Ecto neural progenitor cell (in vitro differentiated cells): ENCODE measurements at places on chromosomes 6 and 20.

- no peak for DNase-seq
These were observed 42.4 kb downstream of the HFE start for GRCh38 chr6:26129656-26130055.

DNA sequence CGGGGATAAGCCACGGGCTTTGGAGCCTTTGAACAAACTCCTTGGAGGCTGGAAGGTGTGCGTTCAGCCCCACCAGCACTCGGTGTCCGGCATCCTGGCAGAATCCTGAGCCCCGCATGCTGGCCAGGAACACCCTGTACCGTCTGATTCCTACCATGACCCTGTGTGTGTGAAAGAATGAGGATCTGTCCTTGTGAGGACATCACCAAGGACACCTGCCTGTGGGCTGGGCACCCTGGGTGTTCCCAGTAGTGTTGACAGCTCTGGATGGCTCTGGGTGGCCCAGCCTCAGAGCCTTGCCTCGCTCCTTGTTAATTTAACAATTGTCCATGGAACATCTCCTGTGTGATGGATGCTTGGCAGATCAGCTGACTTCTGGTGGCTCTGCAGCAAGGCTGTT lies 234.3 kb downstream of the QKI start:
- DNase-seq = no peak

DNA sequence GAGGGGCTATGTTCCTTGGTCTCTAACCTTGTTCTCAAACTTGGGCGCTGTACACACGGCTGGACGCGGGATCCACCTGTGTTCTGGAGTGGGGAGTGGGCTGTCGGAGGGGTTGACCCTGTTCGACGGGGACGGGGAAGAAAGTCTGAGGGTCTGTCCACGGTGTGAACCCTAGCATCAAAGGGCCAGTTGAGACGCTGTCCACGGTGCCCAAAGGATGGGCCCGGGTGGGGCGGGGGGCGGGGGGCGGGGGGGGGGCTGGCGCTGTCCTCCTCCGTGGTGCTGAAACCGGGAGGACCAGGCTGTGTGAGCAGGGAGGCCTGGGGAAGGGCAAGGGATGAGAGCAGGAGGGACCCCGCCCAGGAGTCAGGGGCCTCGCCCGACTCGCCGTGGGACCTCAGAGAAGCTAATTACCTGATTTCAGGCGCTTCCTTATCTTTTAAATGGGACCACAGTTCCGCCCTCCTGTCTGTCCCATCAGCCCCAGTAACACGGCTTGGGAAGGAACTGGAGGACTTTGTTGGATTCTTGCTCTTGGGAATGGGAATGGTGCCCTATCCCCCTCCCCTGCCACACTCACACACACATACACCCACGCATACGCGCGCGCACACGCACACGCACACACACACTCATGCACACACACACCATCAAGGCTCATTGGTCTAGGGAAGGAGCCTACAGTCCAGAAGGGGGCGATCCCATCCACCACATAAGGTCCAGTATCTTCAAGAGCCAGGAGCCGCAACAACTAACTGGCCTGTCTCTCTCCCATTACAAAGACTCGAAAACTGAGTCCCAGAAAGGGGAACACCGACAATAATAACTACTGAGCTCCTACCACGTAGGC lies 1.0 kb upstream of the VSTM2L start:
- peak; percentile 90 for DNase-seq

DNA sequence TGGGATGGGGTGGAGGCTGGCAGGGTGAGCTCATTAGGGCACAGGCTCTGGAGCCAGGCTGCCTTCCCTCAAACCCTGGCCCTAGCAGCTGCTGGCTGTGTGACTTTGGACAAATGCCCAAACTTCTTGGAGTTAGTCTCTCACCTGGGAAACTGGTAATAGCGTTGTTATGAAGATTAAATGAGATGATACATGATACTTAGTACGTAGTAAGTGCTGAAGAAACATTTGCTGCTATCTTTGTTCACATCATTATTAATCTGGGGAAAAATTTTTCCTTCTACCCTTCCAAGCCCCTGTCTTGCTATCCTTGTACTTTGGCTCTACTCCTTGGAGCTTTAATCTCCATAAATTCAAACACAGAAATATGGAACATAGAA lies 22.3 kb upstream of the PPARD start:
- DNase-seq = no peak

DNA sequence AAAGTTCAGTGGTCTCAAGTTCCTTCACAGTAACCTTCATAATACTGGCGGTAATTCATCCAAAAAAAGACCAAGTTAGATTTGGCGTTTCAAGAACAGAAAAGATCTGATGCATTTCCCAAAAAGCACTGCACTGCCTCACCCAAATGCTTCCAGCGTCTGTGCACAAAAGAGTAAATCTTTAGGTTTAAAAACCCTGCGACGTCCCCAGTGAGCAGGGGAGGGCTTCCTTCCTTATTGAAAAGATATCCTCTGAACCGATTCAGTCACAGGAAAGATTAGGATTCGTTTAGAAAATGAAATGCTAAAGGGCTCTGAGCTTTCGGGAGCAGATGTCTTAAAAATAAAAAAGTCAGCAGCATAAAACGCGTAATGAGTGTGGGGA lies 654 bp downstream of the TBC1D7 start:
- no peak for DNase-seq

GRCh38 chr6:26033941-26034354 lies 53.3 kb upstream of the HFE start:
- peak; percentile 78 for DNase-seq

DNA sequence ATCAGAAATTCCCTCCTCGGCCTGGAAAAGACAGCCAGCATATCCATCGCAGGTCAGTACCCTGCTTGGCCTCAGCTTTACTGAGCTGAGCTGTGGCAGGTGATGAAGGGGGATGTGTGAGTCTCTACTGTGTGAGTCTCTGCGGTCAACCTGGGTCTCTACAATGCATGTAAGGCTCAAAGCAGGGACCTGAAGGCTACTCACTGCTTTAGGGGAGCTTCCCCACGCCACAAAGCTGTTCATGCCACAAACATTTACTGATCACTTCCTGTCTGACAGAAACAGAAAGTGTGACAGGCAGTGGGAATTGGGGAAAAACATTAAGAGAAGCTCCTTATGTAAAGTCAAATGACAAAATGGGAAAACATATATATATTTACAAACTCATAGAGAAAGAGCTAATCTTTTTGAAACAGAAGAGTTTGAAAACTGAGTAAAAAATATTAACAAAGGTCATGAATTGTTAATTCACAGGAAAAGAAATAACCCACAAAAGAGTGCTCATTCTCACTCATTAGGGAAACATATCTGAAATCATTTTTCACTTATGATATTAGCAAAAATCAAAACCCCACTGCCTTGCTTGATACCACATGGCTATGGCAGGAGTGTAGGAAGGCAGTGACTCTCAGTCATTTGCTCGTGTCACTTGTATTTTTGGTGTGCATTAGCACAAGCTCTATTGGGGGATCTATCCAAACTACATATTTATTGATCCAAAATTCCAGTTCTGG lies 5.8 kb downstream of the BTN3A3 start:
- DNase-seq = no peak

- DNase-seq = no peak
These were observed 280.6 kb downstream of the FARS2 start for GRCh38 chr6:5541751-5542432.

- no peak for DNase-seq
These were observed 104.2 kb downstream of the AGPAT4 start for GRCh38 chr6:161169696-161170095.

- no peak for DNase-seq
These were observed 270.4 kb upstream of the RUNX2 start for GRCh38 chr6:45057711-45058110.

DNA sequence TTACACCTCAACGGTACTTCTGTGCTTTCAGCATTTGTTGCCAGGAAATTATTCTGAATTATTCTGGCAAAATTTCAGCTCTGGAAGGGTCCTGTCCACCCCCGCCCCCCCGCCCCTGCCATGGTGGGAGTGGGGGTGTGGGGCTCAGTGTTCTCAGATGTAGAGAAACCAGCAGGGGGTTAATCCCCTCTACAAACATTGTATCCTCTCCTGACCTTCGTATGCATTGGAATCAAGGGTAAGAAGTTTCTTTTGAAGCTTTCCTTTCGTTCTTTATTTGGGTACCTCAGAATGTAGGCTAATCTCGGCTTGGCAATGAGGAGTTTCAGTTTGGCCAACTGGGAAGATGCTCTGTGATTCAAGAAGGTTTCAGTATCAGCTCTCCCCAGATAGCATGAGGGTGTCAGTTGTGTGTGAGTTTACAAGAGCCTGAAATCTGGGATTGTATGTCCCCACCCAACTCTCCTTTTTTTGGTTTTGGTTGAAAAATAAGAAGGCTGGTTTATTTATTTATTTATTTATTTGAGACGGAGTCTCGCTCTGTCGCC lies 25.5 kb upstream of the OLIG3 start:
- no peak for DNase-seq

DNA sequence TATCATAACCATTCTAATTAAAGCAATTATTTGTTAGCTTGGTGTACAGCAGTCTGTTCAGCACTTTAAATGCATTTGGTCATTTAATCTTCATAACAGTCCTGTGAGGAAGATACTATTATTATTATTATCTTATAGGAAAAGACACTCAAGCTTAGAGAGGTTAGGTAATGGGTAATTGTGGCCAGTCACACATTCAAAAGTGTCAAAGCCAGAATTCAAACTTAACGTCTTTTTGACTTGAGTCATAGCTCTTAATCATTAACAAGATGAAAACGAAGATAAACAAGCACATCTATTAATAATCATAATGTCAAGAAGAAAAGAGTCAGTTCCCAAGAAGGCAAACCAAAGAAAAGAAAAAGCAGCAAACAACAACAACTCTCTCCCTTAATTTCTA lies 251.0 kb downstream of the SYNE1 start:
- no peak for DNase-seq

DNA sequence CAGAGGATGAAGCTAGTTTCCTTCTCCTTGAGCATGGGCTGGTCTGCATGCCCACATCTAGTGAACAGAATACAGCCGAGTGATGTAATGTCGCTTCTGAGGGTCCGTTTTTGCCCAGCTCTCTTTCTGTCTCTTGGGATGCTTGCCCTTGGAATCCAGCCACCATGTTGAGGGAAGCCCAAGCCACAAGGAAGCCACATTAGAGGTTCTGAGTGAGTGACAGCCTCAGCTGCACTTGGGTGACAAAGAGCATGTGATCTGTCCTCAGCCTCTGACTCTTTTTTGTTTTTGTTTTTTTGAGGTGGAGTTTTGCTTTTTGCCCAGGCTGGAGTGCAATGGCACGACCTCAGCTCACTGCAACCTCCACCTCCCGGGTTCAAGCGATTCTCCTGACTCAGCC lies 100.6 kb upstream of the SALL4 start:
- DNase-seq = no peak

DNA sequence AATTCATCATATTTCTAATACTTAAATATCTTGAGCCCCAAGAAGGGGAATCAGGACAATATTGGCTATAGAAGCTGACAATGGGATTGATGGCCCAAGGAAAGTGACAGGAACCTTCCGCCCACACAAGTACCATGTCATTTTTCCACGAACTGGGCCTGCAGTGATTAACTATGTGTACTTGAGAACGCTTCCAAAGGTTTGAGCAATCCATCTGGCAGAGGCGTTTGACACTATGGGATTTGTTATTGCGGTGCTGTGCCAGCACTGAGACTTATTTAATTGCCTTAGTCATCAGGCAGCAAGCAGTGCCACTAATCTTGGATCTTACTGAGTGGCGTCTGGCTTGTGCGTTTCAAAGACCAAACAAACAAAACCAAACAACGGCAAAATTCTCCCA lies 135.6 kb upstream of the UST start:
- no peak for DNase-seq
